ENCODE measurements at places on chromosomes 16 and 17.

DNA sequence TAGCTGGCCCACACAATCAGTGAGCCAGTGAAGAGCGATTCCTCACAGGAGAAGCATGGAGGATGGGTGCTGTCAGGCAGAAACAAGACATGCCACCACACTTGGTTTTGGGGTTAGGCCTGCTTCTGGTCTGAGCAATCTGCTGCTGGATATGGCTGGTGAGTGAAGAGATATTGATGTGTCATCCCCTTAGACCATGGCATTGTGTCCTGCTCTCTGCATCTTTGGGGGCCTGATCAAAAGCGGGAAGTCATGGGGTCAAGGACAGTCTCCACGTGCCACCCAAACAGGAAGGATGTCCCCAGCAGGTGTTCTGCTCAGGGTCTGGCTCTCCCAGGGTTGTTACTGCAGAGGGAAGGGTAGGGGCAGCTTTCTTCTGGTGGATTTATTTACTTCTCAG lies 140.7 kb downstream of the PRKCB start:
- DNase-seq = no peak

- no peak for DNase-seq
Measured at GRCh38 chr16:5036228-5037156, 2.8 kb upstream of the NAGPA start.

GRCh38 chr16:80519189-80519588 lies 21.6 kb upstream of the DYNLRB2 start:
- no peak for DNase-seq

DNA sequence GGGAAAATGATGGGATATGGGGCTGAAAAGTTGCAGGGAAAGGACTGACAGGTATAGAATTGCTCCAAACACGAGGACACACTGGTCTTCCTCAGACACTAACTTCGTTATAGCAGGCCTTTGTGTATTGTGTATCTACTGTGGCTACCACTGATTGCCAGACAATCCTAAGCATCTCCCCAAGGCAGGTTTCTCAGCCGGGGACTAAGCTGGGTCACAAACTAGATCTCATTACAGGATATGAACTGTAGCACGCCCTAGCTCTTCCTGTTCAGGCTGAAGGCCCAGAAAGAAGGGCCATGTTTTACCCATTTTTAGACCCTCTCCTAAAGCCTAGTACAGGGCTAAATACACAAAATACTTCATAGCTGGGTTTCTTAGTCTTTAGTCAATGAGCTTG lies 5.1 kb upstream of the RANGRF start:
- DNase-seq = no peak

GRCh38 chr16:9965079-9965478 lies 217.1 kb downstream of the GRIN2A start:
- no peak for DNase-seq

All from stimulated activated naive CD8-positive, alpha-beta T cell treated with anti-CD3 and anti-CD28 coated beads, Interleukin-15, amount 100 ng/mL, for 72 hours (primary cell).